Activated CD4-positive, CD25-positive, alpha-beta regulatory T cell (primary cell): ENCODE measurements at places on chromosomes 7 and 10.

DNA sequence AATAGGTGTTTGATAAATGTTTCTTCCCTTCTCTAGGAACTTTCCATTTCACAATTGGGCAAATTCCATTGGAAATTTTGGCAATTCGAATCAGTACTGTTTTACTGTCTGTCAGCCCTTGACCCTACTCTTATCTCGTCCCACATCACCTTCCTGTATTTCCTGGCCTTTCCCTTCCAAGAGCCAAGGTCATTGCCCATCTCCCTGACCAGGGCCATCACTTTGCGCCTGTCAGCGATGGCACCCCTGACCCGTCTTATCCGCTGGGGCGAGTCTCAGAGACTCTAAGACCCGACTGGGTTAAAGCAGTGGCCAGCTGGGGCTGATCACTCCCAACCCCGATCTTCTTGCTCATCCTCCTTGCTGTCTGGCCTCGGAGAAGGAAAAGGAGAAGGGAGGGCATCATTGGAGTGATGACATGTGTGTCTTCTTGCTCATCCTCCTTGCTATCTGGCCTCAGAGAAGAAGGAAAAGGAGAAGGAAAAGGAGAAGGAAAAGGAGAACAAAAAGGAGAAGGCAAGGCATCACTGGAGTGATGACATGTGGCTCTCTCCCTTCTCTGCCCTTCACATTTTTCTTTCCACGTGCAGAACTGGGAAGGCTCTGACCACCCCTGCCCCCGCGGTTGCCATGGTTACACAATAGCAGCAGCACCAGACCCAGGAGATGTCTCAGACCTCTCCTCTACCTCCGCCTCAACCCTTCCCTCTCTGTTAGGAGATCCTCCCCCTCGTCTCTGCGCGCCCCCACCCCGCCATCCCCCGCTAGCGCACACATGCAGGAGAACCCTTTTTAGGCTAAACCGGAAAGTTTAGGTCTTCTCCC lies 2.0 kb downstream of the SEMA3D start:
- DNase-seq, result no peak

DNA sequence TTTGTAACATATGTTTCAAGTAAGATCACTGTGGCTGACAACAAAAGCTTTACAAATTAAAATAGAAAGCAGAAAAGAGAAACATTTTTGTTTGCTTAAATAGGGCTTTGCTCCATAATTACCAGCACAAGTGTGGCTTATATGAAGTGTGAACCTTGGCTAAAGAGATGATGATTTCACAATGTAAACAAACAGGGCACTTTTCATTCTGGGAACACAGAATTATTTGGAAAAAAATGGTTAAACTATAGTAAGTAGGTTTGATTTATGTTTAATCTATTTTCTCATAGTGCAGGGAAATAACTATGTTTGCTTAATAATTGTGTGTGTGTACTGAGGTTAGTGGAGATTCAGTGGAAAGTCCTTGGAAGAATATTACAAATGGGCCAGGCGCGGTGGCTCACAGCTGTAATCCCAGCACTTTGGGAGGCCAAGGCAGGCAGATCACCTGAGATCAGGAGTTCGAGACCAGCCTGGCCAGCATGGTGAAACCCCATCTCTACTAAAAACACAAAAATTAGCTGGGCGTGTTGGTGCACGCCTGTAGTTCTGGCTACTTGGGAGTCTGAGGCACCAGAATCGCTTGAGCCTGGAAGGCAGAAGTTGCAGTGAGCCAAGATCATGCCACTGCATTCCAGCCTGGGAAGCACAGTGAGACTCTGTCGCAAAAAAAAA lies 19.1 kb upstream of the OTUD1 start:
- no peak for DNase-seq

DNA sequence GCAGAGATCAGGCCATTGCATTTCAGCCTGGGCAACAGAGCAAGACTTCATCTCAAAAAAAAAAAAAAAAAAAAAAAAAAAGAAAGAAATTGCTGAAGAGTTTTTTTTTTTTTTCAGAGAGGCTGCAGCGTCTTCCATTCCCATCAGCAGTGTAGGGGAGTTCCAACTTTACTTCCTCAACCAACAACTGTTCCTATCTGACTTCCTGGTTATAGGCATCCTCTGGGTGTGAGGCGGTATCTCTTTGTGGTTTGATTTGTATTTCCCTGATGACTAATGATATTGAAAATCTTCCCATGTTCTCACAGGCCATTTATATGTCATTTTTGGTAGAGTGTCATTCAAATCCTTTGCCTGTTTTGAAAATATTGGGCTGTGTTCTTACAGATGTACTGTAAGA lies 40.2 kb downstream of the PRTFDC1 start:
- DNase-seq, result no peak

DNA sequence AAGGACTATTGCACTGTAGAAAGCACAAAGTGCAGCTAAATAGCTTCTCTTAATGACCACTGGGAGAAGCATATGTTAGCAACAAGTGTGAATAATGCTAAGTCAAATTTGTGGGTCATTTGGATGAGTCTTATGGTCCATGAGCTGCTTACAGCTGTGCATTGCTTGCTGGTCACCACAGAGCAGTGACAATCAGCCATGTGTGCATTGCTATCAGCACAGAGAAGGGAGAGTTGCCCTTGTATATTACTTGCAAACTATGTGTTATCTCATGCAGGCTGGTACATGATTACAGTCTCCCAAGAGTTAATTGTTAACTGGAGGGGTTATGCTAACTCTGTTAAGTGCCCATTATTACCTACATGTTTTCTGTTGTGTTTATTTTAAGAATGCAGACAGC lies 25.7 kb downstream of the MRPS33 start:
- DNase-seq, result no peak
